ENCODE measurements at places on chromosomes 7 and 10.

GRCh38 chr10:58010073-58010702 lies 257.5 kb downstream of the IPMK start:
- H3K4me1 ChIP-seq, result no peaks in the 10 kb centered on the region
- DNase-seq, result no peak
- no peak overlapping the region for H3K27ac ChIP-seq
- H3K36me3 ChIP-seq, result no peaks in the 10 kb centered on the region
- H3K27me3 ChIP-seq, result no peaks in the 10 kb centered on the region

DNA sequence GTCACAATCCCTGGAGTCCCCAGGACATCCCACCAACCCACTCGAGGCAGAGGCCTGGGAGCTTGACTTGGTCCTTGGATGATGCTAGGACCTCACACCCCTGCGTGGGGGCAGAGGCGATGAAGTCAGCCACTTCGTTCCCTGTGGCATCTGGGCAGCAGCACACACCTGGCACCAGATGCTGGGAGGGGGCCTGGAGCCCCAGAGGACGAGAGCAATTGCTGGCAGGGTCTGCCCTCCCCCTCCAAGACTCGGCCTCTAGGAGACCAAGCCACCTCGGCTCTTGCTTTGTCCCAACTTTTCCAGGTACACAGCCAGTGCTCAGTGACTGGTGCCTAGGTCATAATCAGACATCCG lies 39.1 kb downstream of the DPYSL4 start:
- H3K4me1 ChIP-seq, result no peaks in the 10 kb centered on the region

DNA sequence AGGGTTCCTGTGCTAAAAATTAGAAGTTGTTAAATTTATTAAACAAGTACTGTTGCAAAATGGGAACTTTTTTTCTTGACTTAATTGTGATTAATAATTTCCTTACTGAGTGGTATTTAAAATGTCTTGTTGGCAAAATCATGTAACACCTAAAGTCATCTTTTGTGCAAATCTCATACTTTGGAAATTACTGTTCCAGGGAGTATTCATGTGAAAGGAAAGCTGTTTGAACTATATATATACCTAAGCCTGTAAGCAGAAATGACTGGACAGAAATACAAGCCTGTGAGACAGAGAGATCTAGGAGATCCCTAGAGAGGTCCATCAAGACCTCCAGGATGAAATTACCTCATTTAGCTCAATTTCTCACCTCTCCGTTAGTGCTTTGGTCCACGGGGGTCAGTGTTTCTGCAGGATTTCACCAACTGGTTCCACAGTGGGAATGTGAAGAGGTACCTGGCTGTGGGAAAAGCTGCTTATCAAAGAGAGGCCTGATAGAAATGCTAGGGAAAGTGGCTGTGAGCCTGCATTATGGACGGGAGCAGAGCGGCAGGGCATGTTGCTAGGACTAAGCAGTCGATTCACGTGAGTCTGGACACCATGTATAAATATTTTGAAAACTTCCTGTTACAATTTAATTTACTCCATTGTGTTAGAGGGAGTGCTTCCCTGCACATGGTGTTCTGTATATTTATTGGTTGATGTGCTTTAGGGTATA lies 7.9 kb downstream of the LUC7L2 start:
- no peak for DNase-seq
- no peaks in the 10 kb centered on the region for H3K27me3 ChIP-seq
- H3K4me1 ChIP-seq, result peaks cover 2% of the 10 kb centered on the region
- H3K27ac ChIP-seq, result no peak overlapping the region
- peaks cover 14% of the 10 kb centered on the region for H3K36me3 ChIP-seq

DNA sequence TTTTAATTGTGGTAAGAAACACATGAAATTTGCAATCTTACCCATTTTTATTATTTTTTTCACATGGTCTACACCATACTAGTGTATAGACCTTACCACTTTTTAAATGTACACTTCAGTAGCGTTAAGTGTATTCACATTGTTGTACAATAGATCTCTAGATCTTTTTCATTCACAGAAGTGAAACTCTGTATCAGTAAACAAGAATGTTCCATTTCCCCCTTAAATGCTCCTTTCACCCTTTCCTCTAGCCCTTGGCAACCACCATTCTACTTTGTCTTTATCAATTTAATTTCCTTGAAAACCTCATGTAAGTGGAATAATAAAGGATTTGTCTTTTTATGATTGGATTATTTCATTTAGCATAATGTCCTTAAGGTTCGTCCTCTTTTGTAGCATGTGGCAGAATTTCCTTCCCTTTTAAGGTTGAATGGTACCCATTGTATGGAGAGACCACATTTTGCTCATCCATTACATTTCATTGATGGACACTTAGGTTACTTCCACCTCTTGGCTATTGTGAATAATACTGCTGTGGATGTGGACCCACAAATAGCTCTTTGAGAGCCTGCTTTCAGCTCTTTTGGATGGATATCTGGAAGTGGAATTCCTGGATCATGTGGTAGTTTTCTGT lies 45.7 kb downstream of the SNX10 start:
- H3K36me3 ChIP-seq, result no peaks in the 10 kb centered on the region
- no peak for DNase-seq
- H3K4me1 ChIP-seq, result no peaks in the 10 kb centered on the region
- H3K27me3 ChIP-seq, result no peaks in the 10 kb centered on the region
- no peak overlapping the region for H3K4me3 ChIP-seq

DNA sequence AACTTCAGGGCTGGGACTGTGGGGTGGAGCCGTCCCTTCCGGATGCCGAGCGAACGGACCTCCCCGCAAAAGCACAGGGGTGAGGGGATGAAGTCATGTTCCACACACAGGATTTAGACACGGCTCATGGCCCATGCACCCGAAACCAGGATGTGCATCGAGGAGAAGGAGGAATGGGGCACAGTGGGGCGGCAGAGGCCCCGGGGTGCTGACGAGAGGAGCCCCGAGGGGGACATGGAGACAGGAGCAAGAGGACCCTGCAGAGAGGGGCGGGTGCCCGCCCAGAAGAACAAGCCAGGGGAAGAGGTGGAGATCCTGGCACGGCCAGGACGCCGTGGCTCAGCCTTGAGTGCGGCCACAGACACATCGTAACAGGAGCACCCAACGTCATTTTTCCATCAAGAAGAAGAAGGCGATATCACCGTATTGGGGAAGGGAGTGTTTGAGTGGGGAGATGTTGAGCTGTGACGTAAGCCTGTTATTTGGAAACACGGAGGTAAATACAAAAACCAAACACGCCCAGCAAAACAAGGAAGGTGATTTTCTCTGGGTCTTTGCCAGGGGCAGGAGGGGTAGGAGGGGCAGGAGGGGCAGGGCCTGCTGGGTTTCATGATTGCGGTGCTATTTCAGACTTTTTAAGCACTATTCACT lies 25.3 kb upstream of the FOXL3 start:
- no peaks in the 10 kb centered on the region for H3K27me3 ChIP-seq
- DNase-seq, result no peak
- peaks cover 4% of the 10 kb centered on the region for H3K36me3 ChIP-seq

- no peaks in the 10 kb centered on the region for H3K4me1 ChIP-seq
- peaks cover 10% of the 10 kb centered on the region for H3K36me3 ChIP-seq
- no peak overlapping the region for H3K4me3 ChIP-seq
Observed at GRCh38 chr7:38886265-38886664, 22.7 kb downstream of the VPS41 start.

GRCh38 chr10:133362846-133363245 lies 5.0 kb upstream of the FUOM start:
- no peak overlapping the region for H3K27ac ChIP-seq
- no peak overlapping the region for H3K4me3 ChIP-seq
- peaks cover 16% of the 10 kb centered on the region for H3K36me3 ChIP-seq
- DNase-seq, result no peak

- peaks cover 17% of the 10 kb centered on the region for H3K4me1 ChIP-seq
- DNase-seq, result no peak
- no peaks in the 10 kb centered on the region for H3K36me3 ChIP-seq
- no peak overlapping the region for H3K4me3 ChIP-seq
Observed at GRCh38 chr7:139682136-139683013, 95.4 kb downstream of the HIPK2 start.

DNA sequence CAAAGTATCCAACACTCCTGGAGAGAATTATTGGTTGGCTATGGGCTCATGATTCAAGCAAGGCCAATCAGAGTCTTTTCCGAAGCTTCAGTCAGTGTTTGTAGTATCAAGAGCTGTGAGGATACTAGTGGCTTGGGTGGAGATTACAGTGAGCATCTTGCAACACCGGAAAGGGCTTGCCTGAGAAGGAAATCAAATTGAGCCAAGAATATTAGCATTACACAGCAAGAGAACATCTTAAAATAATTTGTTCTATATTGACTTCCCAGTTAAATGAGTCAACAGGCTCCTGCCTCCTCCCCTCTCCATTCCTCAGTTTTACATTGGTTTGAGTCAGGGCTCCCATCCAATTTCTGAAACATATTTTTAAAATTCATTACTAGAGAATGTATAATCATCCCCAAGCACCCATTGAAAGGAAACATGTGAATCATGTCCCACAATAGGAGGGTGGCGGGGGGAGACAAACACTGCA lies 127.4 kb downstream of the ELAPOR2 start:
- H3K27ac ChIP-seq, result no peak overlapping the region
- no peaks in the 10 kb centered on the region for H3K4me1 ChIP-seq
- H3K27me3 ChIP-seq, result no peaks in the 10 kb centered on the region
- no peaks in the 10 kb centered on the region for H3K36me3 ChIP-seq
- DNase-seq, result no peak

GRCh38 chr10:109067031-109067430 lies 856.3 kb downstream of the XPNPEP1 start:
- DNase-seq, result peak; percentile 49
- no peaks in the 10 kb centered on the region for H3K27me3 ChIP-seq
- H3K27ac ChIP-seq, result no peak overlapping the region

DNA sequence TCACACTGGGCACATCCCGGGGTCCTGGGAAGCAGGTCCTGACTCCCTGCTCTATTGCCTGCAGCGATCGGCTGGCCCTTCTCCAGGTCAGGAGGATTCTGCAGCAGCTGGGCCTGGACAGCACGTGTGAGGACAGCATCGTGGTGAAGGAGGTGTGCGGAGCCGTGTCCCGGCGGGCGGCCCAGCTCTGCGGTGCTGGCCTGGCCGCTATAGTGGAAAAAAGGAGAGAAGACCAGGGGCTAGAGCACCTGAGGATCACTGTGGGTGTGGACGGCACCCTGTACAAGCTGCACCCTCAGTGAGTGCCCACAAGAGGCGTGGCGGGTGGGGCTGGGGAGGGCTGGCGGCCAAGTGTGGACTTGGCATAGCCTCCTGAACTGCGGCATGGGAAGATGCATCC lies 12.8 kb upstream of the HK1 start:
- no peaks in the 10 kb centered on the region for H3K27me3 ChIP-seq
- no peaks in the 10 kb centered on the region for H3K36me3 ChIP-seq
- H3K27ac ChIP-seq, result no peak overlapping the region
- H3K4me3 ChIP-seq, result no peak overlapping the region
